ENCODE measurements at places on chromosomes 5 and 9. TPM values are rescaled to one million over a fixed set of nuclear protein-coding genes. Genes with fewer than 3 reads are reported as not detected.

Gene C5orf58
- total RNA-seq = not detected

Gene CDH9
- not detected for total RNA-seq

DNA sequence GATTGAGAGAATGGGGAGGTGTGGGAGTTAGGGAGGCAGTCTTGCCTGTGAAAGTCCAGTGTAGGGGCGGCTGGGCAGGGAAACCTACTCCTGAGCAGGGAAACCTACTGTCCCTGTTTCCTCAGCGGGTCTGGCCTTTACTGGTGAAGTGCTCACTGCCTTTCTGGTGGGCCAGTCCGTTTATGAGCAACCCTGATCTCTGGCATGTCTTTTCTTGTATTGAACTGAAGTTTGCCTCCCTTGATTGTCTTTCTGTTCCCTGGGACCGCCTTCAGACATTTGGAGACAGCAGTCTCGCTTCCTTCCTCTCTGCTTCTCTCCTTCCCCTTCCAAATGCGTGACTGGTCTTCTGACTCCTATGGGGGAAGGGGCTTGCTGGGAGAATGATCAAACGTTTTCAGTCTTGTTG lies 2.9 kb downstream of the SNX18 start:
- DNase-seq = peak; percentile 58

DNA sequence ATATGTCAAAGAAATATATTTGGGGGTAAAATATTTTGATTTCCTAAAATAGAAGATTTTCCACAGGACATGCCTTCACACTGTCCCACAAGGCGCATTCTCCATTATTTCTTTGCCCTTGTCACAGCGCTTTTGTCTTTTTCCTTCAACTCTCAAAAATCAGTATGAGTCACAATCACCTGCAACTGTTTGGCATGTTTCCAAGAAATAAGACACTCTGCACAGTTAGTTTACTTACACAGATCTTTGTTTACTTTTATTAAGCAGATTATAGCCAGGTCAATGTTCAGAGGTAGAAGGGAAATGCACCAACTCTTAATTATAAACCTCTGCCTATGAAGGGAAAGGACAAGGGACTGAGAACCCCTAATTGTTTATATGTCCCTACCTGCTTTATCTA lies 9.5 kb downstream of the CEMIP2 start:
- peak; percentile 83 for DNase-seq

GRCh38 chr5:133052317-133053175 lies 733 bp downstream of the HSPA4 start:
- peak; percentile 77 for DNase-seq
